CD4-positive, alpha-beta T cell treated with Interferon gamma for 1 hour (primary cell): ENCODE measurements at places on chromosomes 4 and X.

- DNase-seq: no peak
Measured at GRCh38 chrX:115968436-115969252, 201.9 kb upstream of the AGTR2 start.

GRCh38 chr4:29588617-29589016, 1131.6 kb upstream of the PCDH7 start:
- no peak for DNase-seq

GRCh38 chr4:119130365-119131065, 5.1 kb upstream of the MYOZ2 start:
- DNase-seq: no peak

DNA sequence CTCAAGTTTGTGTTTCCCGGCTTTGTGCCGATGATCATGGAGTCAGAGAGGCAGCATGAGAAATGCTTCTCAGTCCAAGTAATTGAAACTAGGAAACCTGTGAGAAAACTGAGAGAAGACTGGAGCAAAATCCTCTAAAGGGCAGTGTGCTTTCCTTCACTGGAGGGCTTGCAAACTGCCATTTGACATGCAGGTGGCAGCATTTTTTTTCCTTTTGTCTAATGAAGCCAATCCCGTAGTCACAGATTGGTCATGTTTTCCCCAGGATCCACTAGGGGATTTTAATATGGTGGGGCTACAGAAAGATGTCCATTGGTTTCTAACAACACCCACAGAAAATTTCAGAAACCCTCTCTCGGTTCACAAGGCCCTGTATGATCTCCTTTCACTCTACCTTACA, 117.4 kb upstream of the NUDT10 start:
- no peak for DNase-seq

- no peak for DNase-seq
Measured at GRCh38 chr4:85391589-85392410, 83.2 kb upstream of the ARHGAP24 start.

GRCh38 chr4:127149086-127149485, 483.7 kb upstream of the INTU start:
- no peak for DNase-seq

DNA sequence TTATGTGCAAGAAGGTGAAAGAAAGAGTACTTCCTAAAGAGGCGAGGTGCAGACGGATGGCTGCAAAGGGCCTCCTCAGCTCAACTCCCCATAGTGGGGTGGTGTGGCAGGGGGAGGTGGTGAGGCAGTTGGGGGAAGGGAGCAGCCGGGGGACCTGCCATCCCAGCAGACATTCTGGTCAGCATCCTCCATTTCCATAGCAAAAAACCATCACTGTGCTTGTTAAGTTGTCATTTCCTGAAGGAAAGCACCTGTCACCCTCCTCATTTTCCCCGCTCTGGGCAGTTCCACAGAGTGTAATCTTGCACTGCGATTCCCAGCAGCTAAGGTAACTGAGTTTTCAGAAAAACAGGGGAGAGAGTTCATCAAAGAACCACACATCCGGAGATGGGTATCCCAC, 51.5 kb downstream of the TSPAN5 start:
- DNase-seq: no peak

DNA sequence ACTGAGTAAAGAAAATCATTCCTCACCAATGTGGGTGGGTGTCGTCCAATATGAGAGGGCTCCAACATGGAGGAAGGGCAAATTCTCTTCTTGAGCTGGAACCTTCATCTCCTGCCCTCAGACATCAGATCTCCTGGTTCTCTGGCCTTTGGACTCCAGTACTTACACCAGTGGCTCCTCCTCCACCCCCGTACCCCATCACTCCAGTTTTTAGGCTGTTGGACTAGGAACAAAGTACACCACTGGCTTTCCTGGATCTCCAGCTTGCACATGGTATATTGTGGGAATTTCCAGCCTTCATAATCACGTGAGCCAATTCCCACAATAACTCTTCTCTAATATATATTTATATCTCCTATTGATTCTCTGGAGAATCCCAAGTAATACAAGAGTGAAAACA, 196.9 kb downstream of the PDHA2 start:
- DNase-seq: no peak

DNA sequence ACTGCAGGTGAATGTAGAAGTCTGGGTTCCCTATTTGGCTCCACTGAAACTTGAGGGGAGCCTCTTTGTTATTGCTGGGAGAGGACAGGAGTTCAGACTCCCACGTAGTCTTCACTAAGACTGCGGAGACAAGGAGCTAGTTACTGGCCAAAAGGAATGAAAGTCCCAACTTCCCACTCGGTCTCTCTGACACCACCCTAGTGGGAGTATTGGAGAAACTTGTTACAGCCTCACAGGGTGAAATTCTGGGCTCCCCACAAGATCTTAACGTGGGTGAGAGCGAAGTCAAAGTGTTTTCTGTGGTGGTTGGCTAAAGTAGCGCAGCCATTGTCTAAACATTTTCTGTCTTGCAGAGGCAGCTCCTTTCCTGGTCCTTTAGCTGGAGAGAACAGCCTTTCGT, 13.5 kb downstream of the MYOZ2 start:
- no peak for DNase-seq

DNA sequence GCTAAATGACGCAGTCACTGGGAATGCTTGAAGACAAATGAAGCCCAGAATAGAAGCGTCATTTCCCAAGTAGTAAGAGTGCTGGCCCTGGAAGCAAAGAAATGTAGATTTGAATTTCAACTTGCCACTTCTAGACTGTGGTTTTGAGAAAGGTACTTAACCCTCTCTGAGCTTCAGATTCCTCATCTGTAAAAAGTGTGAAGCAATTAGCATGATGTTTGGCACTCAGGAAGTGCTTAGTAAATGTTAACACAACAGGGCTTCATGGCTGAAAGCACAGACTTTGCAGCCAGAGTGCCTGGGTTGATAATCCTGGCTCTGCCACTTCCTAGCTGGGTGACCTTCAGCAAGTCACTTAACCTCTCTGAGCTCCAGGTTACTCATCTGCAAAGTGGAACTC, 147.4 kb upstream of the RPS6KA3 start:
- DNase-seq: no peak

DNA sequence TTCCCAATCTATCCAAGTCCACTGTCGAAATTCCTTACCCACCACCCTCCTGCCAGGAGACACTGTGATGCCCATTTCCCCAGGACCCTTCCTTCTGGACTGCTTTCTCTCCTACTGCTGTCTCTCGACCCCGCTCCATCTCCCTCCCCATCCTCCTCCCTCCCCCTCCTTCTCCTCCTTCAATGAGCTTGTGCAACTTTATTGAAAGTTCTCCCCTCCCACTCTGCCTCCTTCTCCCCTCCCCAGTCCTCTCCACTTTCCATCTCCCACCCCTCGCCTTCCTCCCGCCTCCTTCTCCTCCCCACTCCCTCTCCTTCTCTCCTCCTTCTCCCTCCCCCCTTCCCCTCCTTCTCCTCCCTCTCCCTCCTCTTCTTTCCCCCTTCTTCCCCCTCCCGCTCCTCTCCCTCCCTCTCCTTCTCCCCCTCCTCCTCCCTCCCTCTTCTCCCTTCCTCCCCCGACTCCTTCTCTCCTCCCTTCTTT, 116.6 kb upstream of the FAT1 start:
- DNase-seq: no peak

GRCh38 chrX:72536542-72536941, 36.1 kb downstream of the HDAC8 start:
- no peak for DNase-seq

GRCh38 chrX:22073928-22074327, 41.8 kb downstream of the PHEX start:
- DNase-seq: no peak

DNA sequence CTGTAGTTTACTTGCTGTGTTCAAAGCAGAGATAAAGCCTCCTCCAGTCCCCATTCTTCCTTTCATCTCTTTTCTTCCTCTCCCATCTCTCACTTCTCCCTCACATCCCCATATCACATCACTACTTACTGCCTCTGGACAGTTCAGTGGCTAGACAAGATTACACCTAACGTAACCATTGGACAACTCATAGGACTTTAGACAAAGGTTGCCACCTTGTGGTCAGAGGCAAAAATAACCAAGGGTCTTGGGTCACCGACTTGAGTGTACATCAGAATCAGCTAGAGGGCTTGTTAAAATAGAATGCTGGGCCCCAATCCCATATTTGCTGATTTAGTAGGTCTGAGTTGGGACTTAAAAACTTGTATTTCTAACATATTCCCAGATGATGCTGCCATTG, 109.3 kb upstream of the DGKK start:
- DNase-seq: peak; percentile 8

- no peak for DNase-seq
Measured at GRCh38 chrX:130793975-130794374, 109.0 kb downstream of the ENOX2 start.

DNA sequence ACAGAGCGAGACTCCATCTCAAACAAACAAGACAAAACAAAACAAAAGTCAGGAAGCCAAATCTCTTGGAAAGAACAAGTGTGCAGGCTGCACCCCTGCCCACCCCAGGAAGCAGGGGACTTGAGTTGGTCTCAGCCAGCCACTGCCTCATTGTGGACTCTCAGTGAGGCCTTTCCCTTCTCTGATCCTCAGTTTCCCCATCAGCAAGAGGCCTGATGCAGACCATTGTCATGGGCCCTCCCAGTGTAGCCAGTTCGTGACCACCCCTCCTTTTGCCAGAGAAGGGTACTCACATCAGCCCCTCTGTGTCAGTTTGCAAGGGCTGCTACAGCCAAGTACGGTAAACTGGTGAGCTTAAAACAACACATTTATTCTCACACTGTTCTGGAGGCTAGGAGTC, 48.9 kb upstream of the MAMLD1 start:
- DNase-seq: no peak

GRCh38 chr4:93152491-93152890, 676.1 kb upstream of the ATOH1 start:
- no peak for DNase-seq

DNA sequence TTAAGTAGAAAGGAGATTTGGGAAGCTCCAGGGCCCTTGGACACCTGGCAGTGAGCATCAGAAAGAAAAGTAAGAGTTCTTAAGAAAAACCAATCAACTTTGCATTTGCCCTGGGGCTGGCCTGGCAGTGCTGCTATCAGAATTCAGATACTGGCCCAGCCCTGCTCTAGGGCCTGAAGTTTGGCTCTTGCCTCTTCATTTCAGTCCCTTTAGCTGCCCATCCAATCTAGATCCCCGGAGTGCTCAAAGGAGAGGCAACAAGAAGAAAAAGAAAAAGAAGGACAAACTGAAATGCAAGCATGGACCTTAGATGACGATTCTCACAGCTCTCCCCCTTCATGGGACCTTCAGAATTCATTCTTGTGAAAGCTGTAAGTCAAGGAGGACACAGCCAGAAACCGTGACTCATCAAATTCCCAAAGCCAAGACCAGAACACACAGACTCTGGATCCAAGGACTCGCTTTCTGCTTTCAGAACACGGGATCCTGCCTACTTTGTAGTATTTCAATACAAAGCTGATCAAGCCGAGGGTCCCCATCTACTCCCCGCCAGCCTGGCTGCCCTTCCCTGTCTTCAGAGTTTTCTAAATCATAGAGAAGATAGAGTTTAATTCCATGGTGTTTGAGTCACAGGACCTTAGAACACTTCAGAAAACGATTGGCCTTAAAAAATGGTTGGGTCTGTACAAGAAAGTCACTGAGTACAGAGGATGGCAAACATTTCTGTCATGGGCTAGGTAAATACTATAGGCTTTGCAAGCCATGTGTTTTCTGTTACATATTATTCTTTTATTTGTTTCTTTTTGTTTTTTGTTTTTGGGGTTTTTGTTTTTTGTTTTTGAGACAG, 103.7 kb downstream of the RBM47 start:
- no peak for DNase-seq

DNA sequence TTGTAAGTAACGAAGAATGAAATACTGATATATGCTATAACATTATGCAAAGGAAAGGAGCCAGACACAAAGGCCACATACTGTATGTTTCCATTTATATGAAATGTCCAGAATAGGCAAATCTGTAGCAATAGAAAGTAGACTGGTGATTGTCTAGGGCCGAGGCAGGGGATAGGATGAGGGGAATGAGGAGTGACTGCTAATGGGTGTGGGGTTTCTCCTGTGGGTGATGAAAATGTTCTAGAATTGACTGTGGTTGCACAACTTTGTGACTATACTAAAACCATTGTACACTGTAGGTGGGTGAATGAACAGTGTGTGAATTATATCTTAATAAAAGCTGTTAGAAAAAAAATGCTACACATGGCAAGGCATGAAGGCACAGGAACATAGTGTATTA, 19.9 kb upstream of the SUPT20HL1 start:
- no peak for DNase-seq

GRCh38 chr4:113783701-113784100, 22.2 kb upstream of the CAMK2D start:
- DNase-seq: no peak

DNA sequence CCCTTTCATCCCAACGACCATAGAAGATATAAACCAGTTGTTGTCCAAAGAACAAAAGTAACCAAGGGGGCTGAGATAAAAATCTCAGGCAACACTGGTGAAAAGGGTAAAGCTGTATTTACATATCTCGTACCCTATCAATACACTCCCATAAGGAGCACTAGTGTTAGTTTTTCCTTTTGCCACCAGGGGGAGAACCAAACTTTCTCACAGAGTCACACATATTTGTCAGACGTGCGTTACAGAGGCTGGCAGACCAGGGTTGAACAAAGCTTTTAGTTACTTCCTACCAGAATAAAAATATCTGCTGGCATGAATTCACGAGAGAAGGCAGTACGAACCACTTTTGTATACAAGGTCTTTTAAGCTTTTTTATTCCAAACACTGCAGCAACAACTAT, 88.3 kb downstream of the AMELX start:
- DNase-seq: peak; percentile 8

DNA sequence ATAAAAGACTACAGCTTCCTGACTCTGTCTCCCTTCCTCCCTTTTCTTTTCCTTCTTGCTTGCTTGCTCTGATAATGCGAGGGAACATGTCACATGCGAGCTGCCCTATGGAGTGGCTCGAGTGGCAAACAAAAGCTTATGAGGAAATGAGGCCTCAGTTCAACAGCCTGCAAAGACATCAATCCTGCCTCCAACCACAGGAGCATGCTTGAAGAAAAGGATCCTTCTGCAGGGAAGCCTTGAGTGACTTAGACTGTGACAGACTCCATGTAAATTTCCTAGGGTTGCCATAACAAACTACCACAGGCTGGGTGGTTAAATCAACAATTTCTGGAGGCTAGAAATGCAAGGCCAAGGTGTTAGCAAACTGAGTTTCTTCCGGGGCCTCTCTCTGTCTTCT, 152.5 kb downstream of the NR3C2 start:
- DNase-seq: no peak

DNA sequence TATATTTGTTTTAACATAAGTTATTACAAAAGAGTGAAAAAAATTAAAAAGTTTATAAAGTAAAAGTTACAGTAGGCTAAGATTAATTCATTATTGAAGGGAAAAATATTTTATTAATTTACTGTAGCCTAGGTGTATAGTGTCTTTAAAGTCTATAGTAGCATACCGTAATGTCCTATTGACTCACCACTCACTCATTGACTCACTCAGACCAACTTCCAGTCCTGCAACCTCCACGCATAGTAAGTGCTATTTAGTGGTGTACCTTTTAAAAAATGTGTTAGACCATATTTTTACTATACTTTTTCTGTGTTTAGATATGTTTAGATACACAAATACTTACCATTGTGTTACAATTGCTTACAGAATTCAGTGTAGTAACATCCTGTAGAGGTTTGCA, 841.1 kb downstream of the CENPC start:
- no peak for DNase-seq
